Thyroid gland (tissue), 4 donors: ENCODE measurements at places on chromosomes 5 and 9.

DNA sequence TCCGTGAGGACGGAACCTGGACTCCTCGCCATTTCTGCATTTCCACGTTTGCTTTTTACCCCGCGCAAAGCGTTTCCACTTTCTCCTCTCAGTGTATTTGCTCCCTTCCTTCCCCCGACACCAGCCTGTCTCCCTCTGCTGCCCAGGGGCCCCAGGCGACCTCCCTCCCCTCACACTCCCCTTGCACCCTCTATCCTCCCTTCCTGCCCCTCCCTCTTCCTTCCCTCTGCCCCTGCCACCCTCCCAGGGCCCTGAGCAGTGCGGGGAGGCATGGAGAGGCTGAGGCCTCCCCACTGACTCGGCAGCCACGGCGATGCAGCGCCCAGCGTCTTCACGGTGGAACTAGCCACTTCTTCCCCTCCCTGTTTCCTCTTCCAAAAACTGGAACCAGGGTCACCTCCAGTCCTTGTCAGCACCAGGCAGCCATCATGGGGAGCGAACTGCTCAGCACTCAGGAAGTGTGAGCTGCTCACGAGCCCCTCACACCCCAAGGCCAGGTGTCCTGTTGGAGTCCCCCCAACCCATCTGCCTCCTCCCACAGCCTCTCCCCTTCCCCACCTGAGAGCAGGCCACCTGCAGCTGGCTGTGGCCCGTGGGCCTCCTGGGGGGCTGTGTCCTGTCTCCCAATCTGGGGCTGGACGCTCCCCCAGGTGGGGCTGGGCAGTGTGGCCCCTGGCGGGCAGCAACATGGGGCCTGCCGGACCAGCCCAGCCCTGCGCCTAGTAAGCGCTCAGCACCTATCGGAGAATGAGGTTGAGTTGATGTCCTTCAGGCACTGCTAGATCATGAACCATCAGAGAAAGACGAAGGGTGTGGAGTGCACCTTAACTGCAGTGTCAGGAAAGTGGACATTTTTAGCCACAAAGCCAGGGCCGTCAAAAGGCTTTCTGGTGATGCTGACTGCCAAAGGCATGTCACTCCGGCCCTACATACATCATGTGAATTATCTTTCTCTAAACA lies 17.5 kb downstream of the UBE2QL1 start:
- DNase-seq = no peak
- no peaks in the 10 kb centered on the region for H3K4me1 ChIP-seq
- no peak overlapping the region for H3K4me3 ChIP-seq
- H3K27ac ChIP-seq = no peak overlapping the region
- no peaks in the 10 kb centered on the region for H3K27me3 ChIP-seq

- H3K4me3 ChIP-seq = no peak overlapping the region
- no peak for DNase-seq
- no peaks in the 10 kb centered on the region for H3K27me3 ChIP-seq
- no peaks in the 10 kb centered on the region for H3K4me1 ChIP-seq
Observed at GRCh38 chr5:120255214-120255613, 208.9 kb upstream of the PRR16 start.

DNA sequence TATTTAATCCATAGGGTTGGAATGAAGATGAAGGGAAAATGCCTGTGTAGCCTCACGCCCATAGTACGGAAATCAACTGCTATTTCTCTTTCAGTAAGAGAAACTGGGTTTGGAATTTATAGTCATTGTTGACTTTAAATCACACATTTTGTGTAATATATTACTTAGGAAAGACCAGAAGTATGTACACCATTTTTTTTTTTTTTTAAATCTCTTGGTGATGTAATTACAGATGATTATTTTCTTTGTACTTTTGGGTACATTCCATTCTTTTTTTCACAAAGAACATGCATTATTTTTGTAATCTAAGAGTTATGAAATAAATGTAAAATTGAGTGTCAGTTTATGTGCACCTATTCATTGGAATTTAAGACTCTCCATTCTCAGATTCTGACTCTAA lies 45.7 kb downstream of the POC5 start:
- no peaks in the 10 kb centered on the region for H3K27me3 ChIP-seq
- no peak overlapping the region for H3K27ac ChIP-seq
- no peaks in the 10 kb centered on the region for H3K36me3 ChIP-seq
- peaks cover 18% of the 10 kb centered on the region for H3K4me1 ChIP-seq
- DNase-seq = no peak

GRCh38 chr5:177491429-177491945 lies 5.9 kb downstream of the PDLIM7 start:
- no peak overlapping the region for H3K27ac ChIP-seq
- H3K36me3 ChIP-seq = peaks cover 18% of the 10 kb centered on the region
- H3K4me1 ChIP-seq = peaks cover 40% of the 10 kb centered on the region
- H3K27me3 ChIP-seq = no peaks in the 10 kb centered on the region

DNA sequence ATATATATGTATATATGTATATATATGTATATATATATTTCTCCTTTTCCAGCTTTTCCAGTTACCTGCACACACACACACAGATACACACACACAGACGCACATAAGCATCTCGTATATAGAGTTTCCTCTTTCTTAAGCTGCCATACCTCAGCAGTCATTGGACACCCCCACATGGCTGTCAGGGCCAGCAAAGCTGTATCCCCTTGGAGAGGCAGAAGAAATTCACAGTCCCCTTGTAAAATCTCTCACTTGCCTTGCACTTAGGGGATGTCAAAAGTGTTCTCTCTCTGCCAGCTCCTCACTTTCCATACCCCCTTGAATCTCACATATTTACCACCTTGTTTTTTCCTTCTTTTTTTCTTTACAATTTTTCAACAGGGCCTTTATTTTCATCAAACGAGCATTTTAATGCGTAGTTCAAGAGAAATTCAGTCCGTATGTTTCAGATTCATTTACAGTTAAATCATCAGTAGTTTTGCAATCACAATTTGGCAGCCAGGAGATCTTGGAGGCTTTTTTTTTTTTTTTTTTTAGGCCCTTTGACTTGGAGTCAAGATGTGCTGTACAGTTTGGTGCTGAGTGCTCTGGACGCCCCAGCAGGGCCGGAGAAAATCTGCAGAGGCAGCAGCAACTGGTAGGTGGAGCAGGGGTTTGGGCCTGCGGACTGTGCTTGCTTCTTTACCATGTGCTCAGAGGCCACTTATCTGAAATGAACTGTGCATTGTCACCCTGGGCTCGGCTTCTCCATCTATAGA lies 244.9 kb upstream of the KLF4 start:
- no peaks in the 10 kb centered on the region for H3K36me3 ChIP-seq
- H3K4me1 ChIP-seq = peaks cover 45% of the 10 kb centered on the region
- H3K27me3 ChIP-seq = no peaks in the 10 kb centered on the region

DNA sequence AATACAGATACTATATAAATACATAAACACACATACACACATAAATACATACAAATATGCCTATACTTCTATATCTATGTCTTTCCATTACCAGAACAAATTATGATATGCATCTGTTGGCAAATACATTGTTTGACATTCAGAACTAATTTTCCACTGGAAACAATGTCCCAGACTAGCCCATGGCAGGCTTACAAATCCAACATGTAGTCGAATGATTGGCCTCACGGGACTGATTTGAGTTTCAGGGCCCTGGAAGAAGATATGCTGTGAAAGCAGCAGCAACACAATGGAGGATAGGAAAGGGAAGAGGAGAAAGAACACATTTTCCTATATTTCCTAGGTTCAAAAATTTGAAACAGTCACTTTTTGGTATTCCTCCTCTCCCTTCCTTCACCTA lies 881.1 kb upstream of the DMAC1 start:
- H3K36me3 ChIP-seq = no peaks in the 10 kb centered on the region
- no peak overlapping the region for H3K27ac ChIP-seq
- H3K4me1 ChIP-seq = no peaks in the 10 kb centered on the region
- no peak overlapping the region for H3K4me3 ChIP-seq
- H3K27me3 ChIP-seq = no peaks in the 10 kb centered on the region
- no peak for DNase-seq

- no peak for DNase-seq
- H3K27ac ChIP-seq = no peak overlapping the region
- no peaks in the 10 kb centered on the region for H3K4me1 ChIP-seq
- H3K4me3 ChIP-seq = no peak overlapping the region
Observed at GRCh38 chr5:120083851-120084542, 380.1 kb upstream of the PRR16 start.

DNA sequence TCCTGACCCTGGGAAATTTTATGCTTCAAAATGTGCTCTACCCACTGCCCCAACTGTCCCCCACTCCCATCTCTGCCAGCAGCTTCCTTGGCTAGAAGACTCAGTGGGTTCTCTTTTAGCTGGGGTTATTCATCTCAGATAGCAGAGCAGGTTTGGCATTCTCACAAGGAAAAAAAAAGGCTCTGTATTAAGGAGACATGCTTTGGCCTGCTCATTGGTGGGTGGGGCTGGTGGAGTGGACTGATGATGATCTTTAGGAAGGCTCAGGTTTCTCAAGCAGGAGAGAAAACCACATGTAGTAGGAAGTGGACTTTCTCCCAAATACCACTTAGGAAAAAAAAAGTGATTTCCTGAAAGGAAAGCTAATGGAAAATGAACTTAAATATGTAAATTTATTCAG lies 279.2 kb upstream of the ZNF462 start:
- no peaks in the 10 kb centered on the region for H3K27me3 ChIP-seq
- H3K4me3 ChIP-seq = no peak overlapping the region
- no peak overlapping the region for H3K27ac ChIP-seq

DNA sequence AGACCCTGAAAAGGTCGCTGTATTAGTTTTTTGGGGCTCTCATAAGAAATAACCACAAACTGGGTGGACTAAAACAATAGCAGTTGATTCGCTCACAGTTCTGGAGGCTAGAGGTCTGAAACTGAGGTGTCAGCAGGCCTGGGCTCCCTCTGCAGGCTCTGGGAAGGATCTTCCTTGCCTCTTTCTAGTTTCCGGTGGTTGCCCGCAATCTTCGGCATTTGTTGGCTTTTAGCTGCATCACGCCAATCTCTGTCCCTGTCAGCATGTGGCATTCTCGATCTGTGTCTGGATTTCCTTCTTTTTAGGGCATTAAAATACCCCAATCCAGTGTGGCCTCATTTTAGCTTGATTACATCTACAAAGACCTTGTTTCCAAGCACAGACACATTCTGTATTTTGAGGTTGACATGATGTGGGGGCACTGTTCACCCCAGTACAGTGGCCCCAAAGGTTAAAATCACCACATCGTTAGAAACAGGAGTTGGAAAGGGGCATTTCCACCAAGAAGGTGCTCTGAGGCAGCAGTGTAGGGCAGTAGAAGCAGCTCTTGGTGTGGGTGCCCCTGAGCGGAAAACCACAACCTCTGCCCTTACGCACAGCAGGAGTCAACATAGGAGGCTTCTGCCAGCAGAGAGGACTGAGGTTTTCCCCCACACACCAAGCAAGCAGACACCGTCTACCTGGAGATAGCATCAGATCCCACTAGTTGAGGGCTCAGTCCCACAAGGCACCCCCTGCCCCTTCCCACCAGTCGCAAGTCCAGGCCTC lies 13.5 kb downstream of the ZNF79 start:
- no peak for DNase-seq
- H3K4me3 ChIP-seq = no peak overlapping the region
- no peaks in the 10 kb centered on the region for H3K27me3 ChIP-seq
- no peak overlapping the region for H3K27ac ChIP-seq

DNA sequence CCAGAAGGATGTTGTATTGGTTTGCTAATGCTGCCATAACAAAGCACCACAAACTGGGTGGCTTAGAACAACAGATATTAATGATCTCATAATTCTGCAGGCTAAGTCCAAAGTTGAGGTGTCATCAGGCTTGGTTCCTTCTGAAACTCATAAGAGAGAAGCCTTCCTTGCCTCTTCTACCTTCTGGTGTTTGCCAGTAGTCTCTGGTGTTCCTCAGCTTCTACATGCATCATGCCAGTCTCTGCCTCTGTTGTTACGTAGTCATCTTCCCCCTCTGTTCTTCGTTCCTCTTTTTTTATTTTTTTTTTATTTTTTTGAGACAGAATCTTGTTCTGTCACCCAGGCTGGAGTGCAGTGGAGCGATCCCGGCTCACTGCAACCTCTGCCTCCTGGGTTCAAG lies 61.8 kb downstream of the LRRC70 start:
- H3K36me3 ChIP-seq = no peaks in the 10 kb centered on the region
- H3K27me3 ChIP-seq = no peaks in the 10 kb centered on the region
- no peak for DNase-seq
- no peak overlapping the region for H3K4me3 ChIP-seq

DNA sequence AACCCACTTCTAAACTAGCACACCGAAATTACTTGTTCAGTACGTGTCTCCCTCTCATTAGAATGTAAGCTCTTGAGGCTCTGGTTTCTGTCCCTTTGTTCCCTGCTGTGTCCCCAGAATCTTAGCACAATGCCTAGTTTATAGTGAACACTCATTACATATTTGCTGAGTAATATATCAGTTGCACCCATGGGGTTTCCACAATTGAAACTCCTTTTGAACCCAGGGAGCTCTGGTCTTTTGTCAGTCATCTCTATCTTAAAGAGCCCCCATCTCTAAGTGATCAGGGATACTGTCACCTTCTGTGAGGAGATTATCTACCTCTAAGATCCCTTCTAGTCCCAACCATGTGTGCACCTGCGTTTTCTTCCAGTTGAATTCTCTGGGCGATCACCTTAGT lies 12.8 kb downstream of the CAMK4 start:
- H3K27me3 ChIP-seq = no peaks in the 10 kb centered on the region
- no peaks in the 10 kb centered on the region for H3K4me1 ChIP-seq
- no peak for DNase-seq
- no peak overlapping the region for H3K27ac ChIP-seq

- no peak overlapping the region for H3K4me3 ChIP-seq
- H3K27ac ChIP-seq = peak overlapping the region; percentile 92
- peaks cover 16% of the 10 kb centered on the region for H3K4me1 ChIP-seq
- no peaks in the 10 kb centered on the region for H3K27me3 ChIP-seq
- H3K36me3 ChIP-seq = no peaks in the 10 kb centered on the region
Observed at GRCh38 chr5:173765029-173765644, 123.0 kb upstream of the CPEB4 start.

- no peaks in the 10 kb centered on the region for H3K36me3 ChIP-seq
- DNase-seq = no peak
- H3K27ac ChIP-seq = peak overlapping the region; percentile 77
Observed at GRCh38 chr9:109476642-109477257, 21.4 kb downstream of the PTPN3 start.

DNA sequence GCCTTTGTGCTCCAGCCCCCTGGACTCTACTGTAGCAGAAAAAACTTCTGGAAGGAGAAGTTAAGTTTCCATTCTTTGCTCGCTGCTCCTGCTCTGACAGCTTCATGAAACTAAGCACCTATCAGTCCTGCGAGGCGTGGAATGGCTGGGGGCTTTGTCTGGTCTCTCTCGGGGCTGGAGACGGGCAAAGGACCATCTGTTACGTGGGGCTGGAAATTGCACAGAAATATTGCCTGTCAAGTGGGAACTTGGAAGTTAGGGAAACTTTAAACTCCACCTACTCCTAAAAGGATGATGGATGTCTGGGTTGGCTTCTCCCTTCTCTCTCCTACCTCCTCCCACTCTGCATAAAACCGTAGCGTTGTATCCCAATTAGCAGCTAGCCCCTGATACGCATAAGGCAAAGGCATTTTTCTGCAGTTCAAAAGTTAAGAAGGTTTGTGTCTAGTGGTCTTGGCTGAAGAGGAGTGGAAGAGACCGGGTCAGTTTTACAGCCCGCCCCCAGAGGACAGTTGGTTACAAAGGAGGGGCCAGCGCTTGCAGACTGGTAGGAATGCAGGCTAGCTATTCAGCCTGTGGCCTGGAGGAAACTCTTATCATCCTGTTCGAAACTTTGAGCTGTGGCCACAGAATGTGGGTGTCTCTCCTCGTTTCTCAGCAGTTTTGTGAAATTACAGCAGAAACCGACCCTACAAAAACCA lies 1.3 kb downstream of the FBXL7 start:
- H3K4me3 ChIP-seq = no peak overlapping the region
- no peaks in the 10 kb centered on the region for H3K36me3 ChIP-seq
- no peak for DNase-seq
- no peaks in the 10 kb centered on the region for H3K4me1 ChIP-seq
- no peaks in the 10 kb centered on the region for H3K27me3 ChIP-seq
